ENCODE measurements at places on chromosomes 1 and 21. TPM values are rescaled to one million over a fixed set of nuclear protein-coding genes. Genes with fewer than 3 reads are reported as not detected.

DNA sequence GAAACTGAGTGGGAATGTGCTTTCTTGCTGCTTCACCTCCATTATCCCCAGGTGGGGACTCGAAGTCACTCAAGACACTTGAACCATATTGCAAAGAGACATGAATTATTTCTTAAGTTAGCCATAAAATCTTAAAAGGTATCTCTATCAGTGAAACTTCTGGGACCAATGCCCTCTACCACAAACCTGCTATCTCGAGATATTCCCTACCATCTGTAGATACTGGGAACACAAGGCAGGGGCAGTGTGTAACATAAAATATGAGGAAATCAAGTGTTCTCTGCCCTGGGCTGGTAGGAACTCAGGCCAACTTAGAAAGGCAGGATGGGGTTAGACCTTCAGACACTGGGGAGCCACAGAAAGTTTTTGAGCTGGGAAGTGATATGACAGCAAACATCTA, 1.3 kb upstream of the CD58 start:
- no peaks in the 10 kb centered on the region for H3K27me3 ChIP-seq
- H3K4me3 ChIP-seq, result no peak overlapping the region
- H3K4me1 ChIP-seq, result no peaks in the 10 kb centered on the region
- DNase-seq, result no peak

GRCh38 chr1:2962946-2963345, 58.3 kb upstream of the ACTRT2 start:
- H3K36me3 ChIP-seq, result no peaks in the 10 kb centered on the region
- H3K4me3 ChIP-seq, result no peak overlapping the region
- H3K27me3 ChIP-seq, result no peaks in the 10 kb centered on the region
- no peak for DNase-seq
- peaks cover 9% of the 10 kb centered on the region for H3K4me1 ChIP-seq

GRCh38 chr1:51061231-51061918, 40.7 kb upstream of the C1orf185 start:
- H3K27ac ChIP-seq, result no peak overlapping the region
- DNase-seq, result no peak
- H3K36me3 ChIP-seq, result no peaks in the 10 kb centered on the region
- H3K4me3 ChIP-seq, result no peak overlapping the region
- H3K4me1 ChIP-seq, result no peaks in the 10 kb centered on the region

The F13B gene
- not detected for total RNA-seq

- H3K4me1 ChIP-seq, result peaks cover 31% of the 10 kb centered on the region
- DNase-seq, result no peak
- no peak overlapping the region for H3K4me3 ChIP-seq
- peaks cover 42% of the 10 kb centered on the region for H3K36me3 ChIP-seq
Measured at GRCh38 chr1:10106756-10107475, 74.2 kb downstream of the UBE4B start.

The SH2D1B gene
- not detected for total RNA-seq

GRCh38 chr1:110209715-110210603, at the start of gene KCNC4:
KCNC4 (plus strand) TSS chr1:110210314; CDS start chr1:110211500, 1,186 bp downstream.
- H3K4me1 ChIP-seq, result peaks cover 3% of the 10 kb centered on the region
- peak; percentile 95 for DNase-seq
- no peaks in the 10 kb centered on the region for H3K27me3 ChIP-seq
- peak within 1 kb of the TSS; percentile 89 for H3K27ac ChIP-seq
- H3K4me3 ChIP-seq, result peak within 1 kb of the TSS; percentile 96
- H3K36me3 ChIP-seq, result no peaks in the 10 kb centered on the region

- H3K27ac ChIP-seq, result no peak overlapping the region
- H3K4me3 ChIP-seq, result no peak overlapping the region
- no peaks in the 10 kb centered on the region for H3K27me3 ChIP-seq
- DNase-seq, result no peak
Measured at GRCh38 chr1:92543131-92544055, 56.7 kb upstream of the GFI1 start.

- H3K27ac ChIP-seq, result no peak overlapping the region
- no peaks in the 10 kb centered on the region for H3K27me3 ChIP-seq
- H3K36me3 ChIP-seq, result no peaks in the 10 kb centered on the region
- H3K4me1 ChIP-seq, result no peaks in the 10 kb centered on the region
Measured at GRCh38 chr1:58189453-58189852, 357.1 kb downstream of the OMA1 start.
